ENCODE measurements at places on chromosomes 5 and 9.

DNA sequence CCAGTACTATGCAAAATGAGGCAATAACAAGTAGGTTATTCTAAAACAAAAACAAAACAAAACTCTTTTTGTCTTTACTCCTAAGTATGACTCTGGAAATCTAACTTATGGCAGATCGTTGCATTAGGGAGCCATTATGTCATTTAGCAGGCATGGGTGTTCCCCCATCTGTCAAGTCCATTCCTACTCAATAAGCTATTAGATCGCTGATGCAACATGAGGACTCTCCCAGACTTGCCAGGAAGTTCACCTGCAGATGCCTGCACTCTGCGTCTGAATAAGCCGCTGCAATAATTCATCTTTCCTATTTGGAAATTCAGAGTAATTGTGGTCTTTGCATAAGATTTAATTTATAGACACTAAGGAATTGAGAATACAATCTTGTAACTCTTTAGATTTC, 585.0 kb downstream of the KIF4B start:
- DNase-seq: no peak

DNA sequence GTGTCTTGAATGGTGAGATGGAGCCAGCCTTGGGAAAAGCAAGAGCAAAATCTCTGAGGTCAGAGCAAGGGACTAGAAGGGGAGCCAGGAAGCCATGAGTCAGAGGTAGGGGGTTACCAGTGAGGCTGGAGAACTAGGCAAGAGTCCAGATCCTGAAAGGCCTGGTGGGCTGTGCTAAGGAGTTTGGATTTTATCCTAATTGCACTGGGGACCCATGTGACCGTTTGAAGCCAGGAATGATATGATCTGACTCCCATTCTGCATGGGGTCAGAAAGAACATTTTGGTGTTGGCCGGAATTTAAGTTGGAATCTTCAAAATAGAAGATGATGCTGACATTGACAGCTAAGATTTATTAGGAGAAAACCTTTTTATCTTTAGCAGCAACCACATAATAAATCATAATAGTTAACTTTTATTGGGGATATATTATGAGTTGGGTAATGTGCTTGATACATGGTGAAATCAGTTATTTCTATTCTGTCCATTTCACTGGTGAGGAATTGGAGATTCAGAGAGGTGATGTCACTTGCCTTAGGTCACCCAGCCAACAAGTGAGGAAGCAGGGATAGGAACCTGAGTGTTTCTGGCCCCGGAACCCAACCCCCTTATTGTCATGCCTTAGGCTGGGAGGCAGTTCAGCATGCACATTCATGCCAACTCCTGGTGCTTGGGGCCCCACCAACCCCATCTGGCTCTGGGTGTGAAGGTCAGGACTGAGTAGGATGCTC, 61.5 kb upstream of the RARS1 start:
- DNase-seq: no peak

- DNase-seq: no peak
Observed at GRCh38 chr5:61184708-61185107, 22.4 kb upstream of the SMIM15 start.

GRCh38 chr5:91495699-91496098, 112.6 kb upstream of the ARRDC3 start:
- no peak for DNase-seq

Data from T-helper 2 cell (primary cell).